ENCODE measurements at places on chromosomes 7 and 10.

DNA sequence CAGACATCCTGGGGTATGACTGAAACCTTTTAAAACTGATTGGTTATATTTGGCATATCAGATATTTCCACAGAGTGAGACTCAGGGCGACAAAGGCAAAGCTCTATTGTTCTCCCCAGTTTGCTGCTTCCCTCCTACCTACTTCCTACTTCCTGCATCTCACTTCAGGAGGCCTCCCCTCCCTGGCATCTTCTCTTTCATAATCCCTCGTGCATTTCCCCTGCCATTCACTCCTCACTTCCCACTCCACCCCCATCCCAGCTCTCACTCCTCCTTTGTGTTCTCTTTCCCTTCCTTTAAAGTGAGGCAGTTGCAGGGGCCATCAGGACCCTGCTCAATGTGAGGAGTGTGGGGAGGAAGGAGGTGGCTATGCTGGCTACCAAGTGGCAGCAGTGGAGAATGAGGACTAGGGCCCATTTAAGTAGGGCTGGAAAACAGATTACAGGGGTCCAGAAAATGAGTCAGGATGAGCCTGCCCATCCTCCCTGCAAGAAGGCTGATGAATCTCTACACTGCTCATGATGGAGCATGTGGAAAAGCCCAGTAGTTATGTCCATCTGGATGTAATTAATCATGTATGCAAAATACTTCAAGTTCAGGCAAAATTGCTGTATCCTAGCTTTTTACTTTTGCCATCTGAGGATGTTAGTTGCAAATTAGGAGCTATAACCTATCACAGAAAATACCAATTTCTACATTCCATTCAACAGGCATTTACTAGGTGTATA is 311.8 kb upstream of the IMMP2L start:
- peak; percentile 25 for DNase-seq

- no peak for DNase-seq
These were observed 527.4 kb upstream of the VSTM2A start for GRCh38 chr7:54014765-54015164.

DNA sequence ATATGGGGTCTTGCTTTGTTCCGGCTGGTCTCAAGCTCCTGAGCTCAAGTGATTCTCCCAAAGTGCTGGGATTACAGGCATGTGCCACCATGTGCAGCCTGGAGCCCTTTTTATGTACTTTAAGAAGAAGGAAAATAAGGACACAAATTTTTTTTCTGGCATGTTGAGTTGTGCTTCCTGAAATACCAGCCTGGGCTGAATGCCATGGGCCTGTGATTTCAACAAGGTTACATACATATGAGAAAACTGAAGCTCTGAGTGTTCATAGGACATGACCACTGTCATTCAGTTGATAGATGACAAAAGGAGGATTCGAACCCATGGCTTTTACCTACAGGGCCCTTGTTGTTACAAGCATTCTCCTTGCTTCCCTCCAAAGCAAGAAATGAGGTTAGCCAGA is 36.1 kb downstream of the ST8SIA6 start:
- DNase-seq = no peak

GRCh38 chr10:24444337-24444736 is 235.4 kb downstream of the KIAA1217 start:
- peak; percentile 97 for DNase-seq

DNA sequence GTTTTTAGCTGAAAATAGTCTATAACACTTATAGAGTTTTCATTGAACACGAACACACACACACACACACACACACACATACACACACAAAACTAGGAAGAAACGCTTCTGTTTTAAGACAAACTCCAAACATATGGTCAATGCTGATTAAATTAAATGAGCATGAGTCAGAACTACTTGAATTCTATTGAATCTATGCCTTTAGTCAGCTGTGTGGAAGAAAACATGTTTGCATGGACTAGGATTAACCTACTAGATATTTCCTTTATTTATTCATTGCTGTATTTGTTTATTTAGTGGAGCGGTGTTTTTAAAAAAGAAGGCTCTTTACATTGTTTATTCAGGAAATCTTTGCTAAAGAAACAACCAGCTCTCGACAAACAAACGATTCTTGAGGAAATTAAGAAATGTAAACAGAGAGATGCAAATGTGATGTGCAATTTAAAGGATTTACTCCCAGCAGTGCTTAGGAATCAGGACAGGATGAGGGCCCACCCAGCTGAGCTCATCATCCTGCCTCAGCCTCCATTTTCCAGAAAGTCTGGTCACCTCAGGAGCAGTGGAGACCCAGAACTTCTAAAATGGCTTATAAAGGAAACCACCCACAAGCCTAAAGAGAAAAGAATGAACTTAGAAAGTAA is 83.2 kb downstream of the PDE1C start:
- peak; percentile 22 for DNase-seq

DNA sequence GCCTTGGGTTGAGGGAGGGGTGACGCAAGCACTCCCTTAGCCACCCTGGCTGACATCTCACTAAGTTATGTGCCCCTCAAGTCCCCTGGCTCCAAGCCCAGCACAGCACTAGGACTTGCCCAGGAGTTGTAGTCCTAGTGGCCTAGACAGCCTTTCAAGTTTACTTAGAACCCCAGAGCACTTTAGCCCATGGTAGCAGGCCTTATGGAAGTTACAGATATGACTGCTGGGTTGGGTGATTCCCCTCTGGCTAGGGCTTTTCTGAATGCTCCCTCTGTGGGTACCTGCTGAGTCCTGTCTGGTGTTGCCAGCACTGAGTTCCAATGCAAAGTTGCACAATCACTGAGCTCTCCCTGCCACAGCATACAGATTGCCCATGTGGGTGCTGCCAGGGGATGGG is 83.2 kb downstream of the AHCYL2 start:
- peak; percentile 25 for DNase-seq

GRCh38 chr7:130334274-130334673 is 10.3 kb upstream of the CPA5 start:
- DNase-seq = peak; percentile 32

GRCh38 chr7:84538268-84538667 is 343.7 kb upstream of the SEMA3A start:
- no peak for DNase-seq

DNA sequence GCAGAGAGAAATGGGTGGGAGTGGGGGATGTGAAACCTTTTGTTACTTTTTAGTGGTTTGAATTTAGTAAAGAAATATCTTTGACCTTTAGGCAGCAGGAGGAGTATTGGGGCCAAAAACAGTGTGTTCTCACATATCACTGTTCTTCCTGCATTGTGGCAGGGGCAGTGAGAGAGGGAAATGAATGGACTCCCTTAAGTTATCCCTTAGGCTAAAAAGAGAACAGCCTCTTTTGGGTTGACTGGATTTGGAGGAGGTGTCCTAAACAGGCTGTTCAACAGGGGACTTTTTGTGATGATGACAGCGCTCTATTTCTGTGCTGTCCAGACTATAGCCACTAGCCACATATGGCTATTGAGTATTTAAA is 22.3 kb downstream of the ZNF775 start:
- no peak for DNase-seq

GRCh38 chr7:30521532-30521931 is 16.9 kb upstream of the GGCT start:
- DNase-seq = peak; percentile 23

- DNase-seq = no peak
These were observed 78.1 kb downstream of the HIF1AN start for GRCh38 chr10:100613846-100614245.

DNA sequence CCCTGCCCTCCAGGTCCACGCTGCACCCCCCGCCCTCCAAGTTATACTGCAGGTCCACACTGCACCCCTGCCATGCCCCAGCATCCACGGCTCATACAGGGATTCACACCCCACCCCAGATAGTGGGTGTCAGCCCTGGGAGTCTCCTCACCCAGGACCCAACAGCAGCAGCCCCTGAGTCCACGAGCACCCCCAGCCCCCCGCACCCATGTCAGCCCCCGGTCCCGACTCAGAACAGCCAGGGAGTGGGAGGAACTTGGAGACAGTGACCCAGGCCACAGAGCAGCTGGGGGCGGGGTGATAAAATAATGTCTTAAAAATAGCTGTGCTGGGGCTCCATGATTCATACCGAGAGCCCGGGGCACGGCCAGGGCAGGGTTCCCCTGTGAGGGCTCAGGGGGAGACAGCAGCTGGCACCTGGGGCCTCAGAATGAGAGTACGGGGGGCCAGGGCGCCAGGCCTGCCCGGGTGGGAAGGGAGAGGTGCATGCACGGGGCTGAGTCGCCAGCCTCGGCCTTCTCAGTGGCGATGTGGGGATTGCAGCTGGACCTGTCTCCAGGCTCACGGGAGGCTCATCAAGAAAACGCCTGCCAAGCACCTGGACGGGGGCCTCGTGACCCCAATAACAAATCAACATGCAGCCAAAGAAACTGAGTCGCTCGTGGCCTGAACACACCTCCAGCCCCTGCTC is 29.8 kb downstream of the ADAP1 start:
- DNase-seq = no peak

GRCh38 chr7:75042286-75042685 is 31.3 kb downstream of the RCC1L start:
- no peak for DNase-seq

GRCh38 chr7:15688279-15688626 is 1.8 kb upstream of the MEOX2 start:
- no peak for DNase-seq

- peak; percentile 83 for DNase-seq
These were observed 54.9 kb upstream of the ZMIZ2 start for GRCh38 chr7:44693641-44694313.

- DNase-seq = peak; percentile 53
These were observed 22.0 kb downstream of the CSGALNACT2 start for GRCh38 chr10:43160046-43160920.

DNA sequence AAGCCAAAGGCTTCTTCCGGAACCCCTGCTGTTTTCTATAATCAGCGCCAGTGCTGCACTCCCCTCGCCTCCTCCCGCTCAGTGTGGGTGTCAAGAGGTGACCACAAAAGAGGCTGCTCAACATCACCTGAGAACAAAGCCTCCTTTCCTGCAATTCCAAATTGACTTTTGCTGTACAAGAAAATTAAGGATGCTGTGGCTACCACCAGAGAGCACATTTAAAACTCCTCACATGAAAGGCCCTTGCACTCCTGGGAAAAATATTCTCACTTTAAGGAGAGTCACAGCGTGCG is 96.4 kb downstream of the HIPK2 start:
- no peak for DNase-seq

GRCh38 chr10:86914734-86915133 is 42.7 kb downstream of the MMRN2 start:
- DNase-seq = no peak

DNA sequence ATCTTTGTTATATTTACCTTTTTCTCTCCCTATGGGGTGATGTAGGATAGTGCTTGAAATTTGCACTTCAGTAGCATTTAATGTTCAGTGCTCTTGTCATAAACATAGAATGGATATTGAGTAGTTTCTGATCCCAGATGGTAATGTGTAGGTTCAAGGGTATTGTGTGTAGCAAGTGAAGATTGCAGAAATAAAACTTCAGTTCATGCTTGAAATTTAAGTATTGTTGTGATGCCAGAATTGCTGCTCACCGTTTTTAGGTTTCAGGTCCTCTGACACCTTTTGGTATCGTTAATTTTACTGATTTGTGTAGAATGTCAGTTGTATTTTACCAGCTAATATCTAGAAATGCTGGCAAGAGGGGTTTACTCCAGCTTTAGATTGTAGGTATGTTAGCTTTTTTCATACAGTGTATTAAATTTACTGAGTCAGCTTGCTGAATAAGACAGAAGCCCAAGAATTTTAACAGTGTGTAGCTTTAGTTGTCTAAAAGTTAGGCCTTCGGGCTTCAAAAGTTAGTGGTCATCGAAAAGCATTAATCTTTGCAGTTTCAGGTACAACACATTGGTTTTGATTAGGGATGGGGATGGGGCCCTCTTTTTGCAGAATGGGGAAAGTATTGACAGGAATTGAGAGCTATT is 1.9 kb downstream of the PTEN start:
- DNase-seq = no peak

GRCh38 chr10:11080564-11080984 is 62.9 kb downstream of the CELF2 start:
- no peak for DNase-seq

GRCh38 chr10:69506834-69507713 is 55.8 kb downstream of the TSPAN15 start:
- DNase-seq = no peak

GRCh38 chr7:27182285-27182841 is 2.7 kb downstream of the HOXA11 start:
- no peak for DNase-seq

DNA sequence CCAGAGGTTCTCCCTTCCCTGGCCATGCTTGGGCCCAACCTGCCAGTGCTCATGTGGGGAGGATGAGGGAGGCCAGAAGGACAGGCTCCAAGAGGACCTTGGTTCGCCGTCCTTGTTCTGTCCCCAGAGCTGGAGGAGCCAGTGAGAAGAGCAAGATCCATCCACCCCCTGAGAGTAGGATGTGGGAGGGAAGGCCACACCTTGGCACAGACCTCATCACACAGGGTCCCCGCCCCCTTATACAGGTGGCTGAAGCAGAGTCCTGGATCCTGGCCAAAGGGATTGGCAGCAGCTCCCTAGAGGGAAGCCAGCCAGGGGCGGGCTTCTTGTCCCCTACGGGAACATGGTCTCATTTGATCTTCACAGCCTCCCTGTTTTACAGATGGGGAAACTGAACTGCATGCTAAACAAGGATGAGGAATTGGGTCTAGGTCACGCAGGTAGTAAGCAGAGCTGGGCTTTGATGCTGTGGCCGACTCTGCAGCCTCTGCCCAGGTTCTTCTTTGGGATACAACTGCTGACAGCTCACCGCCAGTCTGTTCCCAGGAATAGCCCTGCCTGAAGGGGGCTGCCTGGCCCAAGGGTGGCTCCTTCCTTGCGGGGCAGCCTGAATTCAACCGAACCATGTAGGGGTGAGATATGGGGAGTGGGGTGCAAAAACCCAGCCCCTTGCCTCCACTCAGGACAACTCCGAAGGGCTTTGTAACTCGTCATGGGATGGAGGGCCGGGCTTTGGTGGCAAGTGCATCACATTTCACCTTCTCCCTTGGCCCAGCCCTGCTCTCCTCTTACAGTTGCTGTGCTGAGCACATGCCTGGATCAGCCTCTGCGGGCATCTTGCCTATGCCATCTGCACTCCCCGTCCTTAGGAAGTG is 62.2 kb upstream of the KDM7A start:
- DNase-seq = no peak

DNA sequence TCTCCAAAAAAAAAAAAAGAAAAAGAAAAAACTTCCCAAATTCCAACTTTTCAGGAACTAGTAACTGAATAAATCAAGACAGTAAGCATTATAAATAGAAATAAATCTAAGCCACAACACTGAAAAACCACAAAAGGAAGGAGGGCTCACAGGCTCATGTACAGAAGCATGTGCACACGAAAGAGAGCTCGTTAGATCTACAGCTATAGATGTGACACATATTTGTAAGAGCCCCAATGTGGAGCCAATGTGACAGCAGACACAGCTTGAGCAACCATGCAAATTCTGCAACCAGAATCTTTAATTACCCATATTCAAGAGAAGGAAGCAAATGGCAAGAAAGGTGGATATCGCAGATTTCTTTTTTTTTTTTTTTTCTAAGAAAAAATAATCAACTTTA is 94.7 kb downstream of the SORBS1 start:
- DNase-seq = no peak

GRCh38 chr10:43386981-43387677 is 15.7 kb downstream of the FXYD4 start:
- no peak for DNase-seq

GRCh38 chr7:28166982-28167715 is 13.4 kb downstream of the JAZF1 start:
- DNase-seq = peak; percentile 56

- DNase-seq = peak; percentile 4
These were observed 55.1 kb upstream of the AASS start for GRCh38 chr7:122199171-122199570.

- DNase-seq = no peak
These were observed 1.6 kb upstream of the TMEM120A start for GRCh38 chr7:75995996-75996395.

- DNase-seq = peak; percentile 18
These were observed 6.5 kb downstream of the SGCE start for GRCh38 chr7:94649450-94649849.

GRCh38 chr7:21314954-21315353 is 112.9 kb upstream of the SP4 start:
- DNase-seq = no peak

All from fibroblast of skin of scalp (primary cell).